RCC 7860 (cell line): ENCODE measurements at places on chromosomes 1 and 21.

GRCh38 chr1:4769516-4770280 lies 115.3 kb downstream of the AJAP1 start:
- DNase-seq = no peak

GRCh38 chr1:174913225-174913903 lies 86.4 kb upstream of the CACYBP start:
- no peak for DNase-seq

GRCh38 chr1:30169269-30169668 lies 554.1 kb downstream of the MATN1 start:
- no peak for DNase-seq

DNA sequence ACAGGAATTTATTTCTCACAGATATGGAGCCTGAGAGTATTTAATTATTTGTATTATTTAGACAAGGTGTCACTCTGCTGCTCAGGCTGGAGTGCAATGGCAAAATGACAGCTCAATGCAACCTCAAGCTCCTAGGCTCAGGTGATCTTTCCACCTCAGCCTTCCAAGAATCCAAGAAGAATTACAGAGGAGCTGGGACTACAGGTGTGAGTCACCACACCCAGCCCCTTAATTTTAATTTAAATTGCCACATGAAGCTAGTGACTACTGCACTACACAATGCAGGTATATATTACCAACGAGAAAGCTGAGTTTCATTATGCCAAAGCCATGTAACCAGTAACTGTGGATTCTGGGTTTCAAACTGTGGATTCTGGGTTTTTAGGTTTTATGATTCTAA lies 2.1 kb downstream of the KHDC4 start:
- peak; percentile 8 for DNase-seq

GRCh38 chr1:153919876-153920852 lies 2.6 kb downstream of the GATAD2B start:
- DNase-seq = no peak

GRCh38 chr1:184242507-184242943 lies 144.3 kb upstream of the C1orf21 start:
- DNase-seq = peak; percentile 8

DNA sequence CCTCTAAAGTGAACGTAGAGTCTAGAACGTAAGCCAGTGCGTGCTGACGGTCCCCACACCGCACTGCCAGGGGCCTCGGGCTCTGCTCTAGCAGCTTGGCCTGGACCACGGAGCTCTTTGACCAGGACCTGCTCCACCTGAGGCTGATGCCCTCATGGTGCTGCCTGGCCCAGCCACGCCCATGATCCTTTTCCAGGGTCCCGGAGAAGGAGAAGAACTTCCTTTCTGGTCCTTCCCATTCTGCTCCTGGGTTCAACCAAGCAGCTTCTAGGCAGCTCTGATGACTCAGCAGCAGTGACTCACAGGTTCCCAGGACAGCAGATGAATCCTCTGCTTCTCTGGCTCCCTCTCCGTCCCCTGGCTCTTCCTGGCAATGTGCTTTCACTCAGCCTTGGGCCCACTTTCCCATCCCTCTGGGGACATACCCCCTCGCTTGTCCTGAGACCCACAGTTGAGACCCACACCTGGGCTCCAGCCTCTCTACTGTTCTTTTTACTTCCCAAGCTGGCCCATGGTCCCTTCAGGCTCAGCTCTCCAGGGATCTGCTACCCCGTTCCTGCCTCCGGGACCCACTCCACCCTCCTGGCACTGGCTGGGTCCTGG lies 246.3 kb upstream of the RAB4A start:
- peak; percentile 77 for DNase-seq

- no peak for DNase-seq
These were observed 10.3 kb downstream of the DENND4B start for GRCh38 chr1:153936011-153936802.

DNA sequence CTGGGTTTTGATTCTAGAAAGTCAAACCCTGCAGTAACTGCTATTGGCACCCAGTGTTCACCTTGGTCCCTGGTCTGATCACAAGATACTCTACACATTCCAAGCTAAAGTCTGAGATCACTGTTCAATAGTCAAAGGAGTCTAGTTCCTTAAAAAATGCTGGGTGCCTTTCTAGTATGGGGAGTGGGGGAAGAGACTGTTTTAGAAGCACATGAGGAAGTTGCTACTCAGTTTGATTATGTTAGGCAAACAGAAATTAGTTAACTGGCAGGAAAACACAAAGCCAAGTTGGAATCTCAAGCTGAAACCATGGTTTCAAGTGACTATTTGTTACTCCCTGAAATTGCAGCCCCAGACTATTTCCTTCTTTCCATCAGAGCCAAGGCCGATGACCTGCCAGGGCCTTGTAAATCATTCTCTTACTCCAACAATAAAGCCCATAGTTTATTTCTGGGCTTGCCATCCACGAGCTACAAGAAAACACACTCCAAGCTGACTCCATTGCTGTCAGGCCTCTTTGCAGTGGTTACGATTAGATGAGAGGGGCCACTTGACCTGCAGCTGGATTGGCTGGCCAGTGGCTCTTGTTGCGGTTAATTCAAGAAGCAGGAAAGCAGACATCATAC lies 21.1 kb upstream of the VTCN1 start:
- DNase-seq = no peak

DNA sequence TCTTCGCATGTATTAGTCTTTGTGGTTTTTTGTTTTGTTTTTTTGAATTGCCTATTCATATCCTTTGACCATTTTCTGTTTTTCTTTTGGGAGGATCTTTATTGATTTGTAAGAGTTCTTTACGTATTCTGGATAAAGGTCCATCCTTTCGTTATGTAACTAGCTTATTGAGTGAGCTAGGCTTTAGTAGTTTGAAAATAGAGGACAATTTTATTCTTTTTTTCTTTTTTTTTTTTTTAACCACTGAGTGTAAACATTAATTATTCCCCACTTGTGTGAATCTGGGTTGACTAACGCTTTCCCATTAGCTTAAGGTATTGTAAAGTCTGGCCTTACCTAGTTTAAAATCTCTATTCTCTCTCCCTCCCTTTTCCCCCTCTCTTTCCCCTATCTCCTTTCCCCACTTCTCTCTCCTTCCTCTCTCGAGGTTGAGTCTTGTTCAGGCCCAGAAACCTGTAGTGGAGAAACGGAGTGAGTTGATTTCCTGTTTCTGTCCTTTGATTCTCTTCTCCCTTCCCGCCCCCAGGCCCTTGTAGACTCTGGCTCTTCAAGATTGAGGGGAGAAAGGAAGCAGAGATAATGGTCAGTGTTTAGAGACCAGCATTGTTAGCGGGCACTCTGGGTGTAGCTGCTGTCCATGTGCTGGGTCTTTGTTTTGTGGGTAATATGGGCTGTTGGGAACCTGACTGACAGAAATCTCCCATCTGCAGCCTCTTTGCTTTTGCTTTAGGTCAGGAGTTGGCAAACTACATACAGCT lies 1.5 kb downstream of the MORC3 start:
- no peak for DNase-seq

DNA sequence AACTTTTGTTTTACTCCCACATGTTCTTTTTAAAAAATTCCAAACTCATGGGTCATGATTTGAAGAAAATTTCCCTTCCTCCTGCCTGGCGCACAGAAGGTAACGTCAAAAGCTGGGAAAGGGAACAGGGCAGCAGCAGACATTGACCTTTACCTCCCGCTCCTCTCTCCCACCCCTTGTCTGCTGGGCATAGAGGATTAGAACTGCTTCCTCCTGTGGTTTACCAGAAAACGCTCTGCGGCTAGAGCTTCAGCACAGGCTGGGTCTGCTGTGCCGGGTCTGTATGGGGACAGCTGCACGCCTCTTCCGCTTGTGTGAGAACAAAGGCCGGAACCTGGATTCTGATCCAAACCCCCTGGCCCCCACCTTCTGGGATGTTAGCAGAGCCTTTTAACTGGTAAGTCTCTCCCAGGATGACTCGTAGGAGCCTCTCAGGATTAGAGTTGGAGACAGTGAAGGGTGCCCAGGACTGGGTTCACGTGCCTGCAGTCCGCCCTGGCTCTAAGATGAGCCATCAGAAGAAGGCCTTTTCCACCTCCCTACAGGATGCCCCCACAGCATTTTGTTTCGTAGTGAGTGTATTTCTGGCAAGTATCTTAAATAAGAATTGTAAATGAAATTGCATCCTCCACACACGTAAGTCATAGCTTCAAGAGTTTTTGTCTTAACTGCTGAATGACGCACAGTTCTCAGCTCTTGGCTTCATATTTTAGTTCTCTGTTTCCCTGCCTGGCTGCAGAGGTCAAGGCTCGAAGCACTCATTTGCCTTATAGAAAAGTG lies 5.2 kb downstream of the H6PD start:
- peak; percentile 29 for DNase-seq

GRCh38 chr1:89044970-89045721 lies 19.9 kb downstream of the GBP1 start:
- DNase-seq = no peak

DNA sequence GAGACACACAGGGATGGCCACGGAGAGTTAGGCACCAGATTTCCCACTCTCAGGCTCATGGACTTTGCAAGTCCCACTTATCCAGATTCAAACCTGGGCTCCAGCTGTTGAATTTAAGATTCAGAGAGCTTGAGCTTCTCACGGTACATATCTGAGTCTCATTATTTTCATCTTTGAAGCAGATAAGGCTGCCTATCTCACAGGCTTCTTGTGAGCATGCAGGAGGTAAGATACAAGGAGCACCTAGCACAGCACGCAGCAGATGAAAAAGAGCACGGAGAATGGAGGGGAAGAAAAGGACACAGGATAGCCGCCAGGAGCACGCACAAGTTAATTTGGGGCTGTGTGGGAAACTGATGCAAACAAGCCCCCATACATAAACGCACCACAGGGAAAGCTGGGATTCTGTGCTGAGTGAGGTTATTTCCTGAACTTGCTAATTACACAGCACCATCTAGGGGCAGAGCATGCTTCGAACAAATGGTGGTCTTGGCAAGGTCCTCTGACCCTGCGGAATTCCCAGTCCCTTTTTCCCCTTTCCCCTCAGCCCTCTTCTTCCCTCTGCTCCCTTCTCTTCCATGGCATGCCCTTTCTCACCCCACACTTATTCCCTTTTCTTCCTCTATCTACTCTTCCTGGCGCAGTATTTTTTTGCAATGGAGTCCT lies 134.7 kb upstream of the VANGL1 start:
- no peak for DNase-seq

GRCh38 chr1:119442756-119443155 lies 27.8 kb downstream of the HSD3B2 start:
- no peak for DNase-seq

GRCh38 chr1:16122916-16123315 lies 33.0 kb downstream of the EPHA2 start:
- DNase-seq = peak; percentile 95

DNA sequence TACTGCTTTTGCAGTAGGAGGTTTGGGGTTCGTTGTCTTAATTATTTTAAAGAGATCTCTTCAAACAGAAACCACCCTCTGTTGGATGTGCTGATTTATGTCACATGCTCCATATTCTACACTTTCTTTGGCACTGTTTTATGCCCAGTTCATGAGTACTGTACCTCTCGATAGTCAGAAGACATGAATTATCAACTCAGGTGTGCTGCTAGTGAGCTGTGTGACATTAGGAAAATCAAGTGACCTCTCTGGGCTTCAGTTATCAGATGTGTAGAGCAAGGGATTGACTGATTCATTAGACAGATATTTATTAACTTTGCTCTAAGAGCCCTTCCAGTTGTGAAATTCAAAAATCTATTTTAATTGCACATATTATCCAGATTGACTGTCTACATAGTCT lies 2.1 kb upstream of the AHCTF1 start:
- DNase-seq = no peak
